Mesenteric fat pad (tissue), 1 donor: ENCODE measurements at places on chromosomes 3 and 15. TPM values are rescaled to one million over a fixed set of nuclear protein-coding genes. Genes with fewer than 3 reads are reported as not detected.

Gene MESD
- 30.2 TPM for total RNA-seq

Gene SKOR1
- total RNA-seq, result 0.26 TPM

- no peak for DNase-seq
Measured at GRCh38 chr3:36403661-36404060, 23.4 kb downstream of the STAC start.

GRCh38 chr3:21729888-21730459 lies 21.0 kb downstream of the ZNF385D start:
- DNase-seq, result no peak

DNA sequence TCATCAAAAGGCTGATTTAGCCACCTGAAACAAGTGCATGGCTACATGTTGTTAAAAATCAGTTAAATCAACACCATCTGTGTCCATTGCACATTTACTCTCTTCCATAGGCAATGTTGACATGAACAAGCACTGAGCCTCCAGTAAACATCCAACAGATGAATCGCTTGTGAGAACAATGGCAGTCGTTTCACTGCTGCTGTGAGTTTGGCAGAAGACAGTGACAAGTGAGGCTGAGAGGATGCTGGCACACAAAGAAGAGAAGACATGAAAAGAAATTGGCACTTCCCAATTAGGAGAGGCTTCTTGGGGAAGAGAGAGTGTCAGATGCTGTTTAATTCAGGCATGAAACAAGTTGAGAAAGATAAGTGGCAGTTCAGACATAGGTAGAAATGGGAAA lies 227.4 kb upstream of the STT3B start:
- no peak for DNase-seq

DNA sequence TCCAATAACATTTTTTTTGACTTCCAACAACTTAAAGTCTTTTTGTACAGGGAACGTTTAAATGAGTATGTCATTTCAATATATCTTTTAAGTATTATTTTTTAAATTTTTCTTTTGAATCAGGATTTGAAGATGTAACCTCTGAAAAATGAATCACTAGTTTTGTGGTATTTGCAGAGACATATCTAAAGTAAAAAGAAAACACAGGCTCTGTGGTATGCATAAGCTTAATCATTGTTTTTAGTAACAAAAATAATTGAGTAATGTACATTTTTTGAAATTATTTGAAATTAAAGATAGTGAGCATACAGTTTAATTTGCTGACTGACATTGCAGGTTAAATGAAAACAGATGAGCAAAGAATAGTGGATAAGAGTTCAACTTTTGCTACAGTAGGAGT lies 531.3 kb downstream of the ROBO1 start:
- DNase-seq, result no peak

DNA sequence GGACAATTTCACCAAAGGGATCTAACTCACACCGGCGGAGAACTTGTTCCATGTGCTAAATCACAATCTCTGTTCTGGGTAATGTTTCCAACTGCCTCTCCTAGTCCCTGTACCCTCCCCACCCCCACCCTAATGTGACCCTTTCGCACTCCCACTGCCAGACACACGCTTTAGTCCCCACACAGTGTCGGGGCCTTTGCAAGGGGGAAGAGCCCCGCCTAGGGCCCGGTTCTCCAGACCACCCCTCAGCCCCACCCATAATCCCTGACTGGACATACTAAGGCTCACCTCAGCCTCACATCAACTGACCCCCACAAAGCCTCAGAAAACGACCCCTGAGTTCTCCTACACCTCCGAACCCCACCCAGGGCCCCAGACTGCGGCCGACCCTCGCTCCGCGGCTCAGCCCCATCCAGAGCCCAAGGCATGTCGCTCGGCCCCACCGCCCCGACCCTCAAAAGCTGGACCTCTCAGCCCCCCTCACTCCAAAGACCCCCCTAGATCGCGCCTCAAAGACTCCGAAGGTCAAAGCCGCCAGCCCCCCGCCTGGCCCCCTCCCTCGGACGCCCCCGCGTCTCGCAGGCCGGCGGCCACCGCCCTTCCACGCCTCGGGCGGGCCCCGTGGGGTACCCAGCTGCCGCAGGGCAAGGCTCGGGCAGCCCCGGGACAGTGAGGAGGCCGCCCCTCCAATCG lies 72.0 kb upstream of the MAP4 start:
- DNase-seq, result no peak

DNA sequence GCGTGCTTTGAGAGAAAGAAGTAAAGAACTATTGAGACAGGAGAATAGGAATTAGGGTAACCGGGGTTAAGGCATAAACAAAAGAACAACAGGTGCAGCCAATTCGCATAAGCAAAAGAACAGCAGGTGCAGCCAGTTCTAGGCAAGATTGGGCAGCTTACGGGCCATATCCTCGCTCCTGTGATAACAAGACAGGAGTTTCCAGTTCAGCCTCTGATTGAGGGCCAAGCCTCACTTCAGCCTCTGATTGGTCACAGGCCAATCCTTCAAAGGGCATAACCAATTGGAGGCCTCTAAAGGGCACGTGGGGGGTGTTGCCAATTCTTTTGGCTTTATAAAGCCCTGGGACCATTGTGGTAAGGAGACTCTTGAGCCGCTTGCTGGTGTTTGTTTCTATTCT lies 143.5 kb downstream of the GADL1 start:
- DNase-seq, result no peak

DNA sequence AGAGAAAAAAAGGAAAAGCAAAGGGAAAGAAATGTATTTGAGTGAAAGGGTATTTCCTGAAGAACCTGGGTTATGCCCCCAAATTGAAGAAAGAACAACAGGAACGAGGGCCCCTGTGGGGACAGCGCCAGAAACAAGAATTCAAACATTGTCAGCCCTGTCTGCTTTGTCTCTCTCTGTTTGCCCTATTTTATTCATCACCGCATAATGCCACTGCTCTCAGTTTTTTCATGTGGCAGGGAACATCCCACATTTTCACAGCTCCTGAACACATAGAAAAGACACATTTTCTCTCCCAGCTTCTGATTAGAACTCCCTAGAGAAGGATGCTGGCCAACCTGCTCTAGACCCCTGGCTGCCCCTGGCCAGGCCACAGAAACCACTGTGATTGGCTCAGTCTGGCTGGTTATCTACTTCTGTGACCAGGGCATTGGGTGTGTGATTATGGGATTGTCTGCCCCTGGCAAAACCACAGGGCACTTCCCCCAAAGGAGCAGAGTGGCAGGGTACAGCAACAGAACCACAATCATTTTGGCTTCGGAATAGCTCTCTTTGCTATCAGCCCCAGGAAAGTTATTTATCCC lies 31.3 kb upstream of the CCDC54 start:
- DNase-seq, result no peak

- no peak for DNase-seq
Measured at GRCh38 chr15:61124195-61124594, 104.9 kb downstream of the RORA start.

DNA sequence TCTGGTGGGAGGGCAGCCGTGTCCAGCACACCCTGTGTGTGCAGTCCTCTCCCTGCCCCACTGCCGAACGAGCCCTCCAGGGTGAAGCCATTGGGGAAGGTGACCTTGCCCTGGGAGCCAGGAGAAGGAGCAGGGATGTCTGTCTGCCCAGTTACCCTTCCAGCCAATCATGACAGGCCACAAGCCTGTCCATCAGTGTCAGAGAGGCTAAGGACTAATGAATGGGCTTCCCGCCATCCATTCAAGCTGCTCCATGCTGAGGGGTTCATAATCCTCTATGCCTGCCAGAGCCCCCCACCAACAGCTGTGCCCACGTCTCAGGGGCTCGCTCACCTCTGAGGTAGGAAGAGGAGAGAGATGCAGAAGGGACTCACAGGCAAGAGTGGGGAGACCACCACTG lies 15.2 kb downstream of the ALS2CL start:
- no peak for DNase-seq
